Mesothelial cell of epicardium (in vitro differentiated cells): ENCODE measurements at places on chromosomes 5 and 9.

- no peak for DNase-seq
These were observed 286.4 kb downstream of the NTRK2 start for GRCh38 chr9:84955971-84956370.

DNA sequence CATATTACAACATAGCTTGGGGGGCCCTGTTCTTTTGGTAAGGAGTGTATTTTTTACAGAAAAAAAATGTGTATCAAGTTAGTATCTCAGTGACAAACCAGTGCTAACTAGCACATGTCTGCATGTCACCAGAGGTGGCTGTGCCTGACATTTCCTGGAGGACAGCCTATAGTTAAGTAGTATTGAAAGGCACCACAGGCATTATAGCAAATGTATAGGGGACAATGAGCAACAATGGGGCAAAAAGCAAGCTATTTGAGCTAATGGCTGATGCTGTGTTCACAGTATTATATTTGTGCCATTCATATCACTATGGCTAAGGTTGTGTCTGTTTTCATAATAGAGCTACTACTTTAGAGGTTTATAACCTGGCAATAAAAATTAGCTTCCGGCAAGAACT is 1644.0 kb downstream of the MAT2B start:
- DNase-seq: no peak

DNA sequence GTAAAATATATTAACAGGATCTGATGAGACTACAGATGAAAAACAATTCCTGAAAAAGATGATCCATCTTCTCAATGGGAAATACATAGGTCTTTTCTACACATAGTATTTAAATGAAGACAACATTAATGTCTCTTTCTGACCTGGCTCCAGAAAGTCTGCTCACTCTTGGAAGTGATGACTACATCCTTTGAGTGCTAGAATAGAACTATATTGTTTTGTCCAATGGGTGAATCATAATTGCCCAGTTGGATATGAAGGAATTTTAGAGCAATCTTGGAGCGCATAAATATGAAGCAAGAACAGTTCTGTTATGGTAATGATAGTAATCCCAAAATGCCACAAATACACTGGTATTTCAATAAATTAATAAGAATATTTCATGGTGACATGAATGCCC is 322.1 kb downstream of the DEPDC1B start:
- DNase-seq: no peak

DNA sequence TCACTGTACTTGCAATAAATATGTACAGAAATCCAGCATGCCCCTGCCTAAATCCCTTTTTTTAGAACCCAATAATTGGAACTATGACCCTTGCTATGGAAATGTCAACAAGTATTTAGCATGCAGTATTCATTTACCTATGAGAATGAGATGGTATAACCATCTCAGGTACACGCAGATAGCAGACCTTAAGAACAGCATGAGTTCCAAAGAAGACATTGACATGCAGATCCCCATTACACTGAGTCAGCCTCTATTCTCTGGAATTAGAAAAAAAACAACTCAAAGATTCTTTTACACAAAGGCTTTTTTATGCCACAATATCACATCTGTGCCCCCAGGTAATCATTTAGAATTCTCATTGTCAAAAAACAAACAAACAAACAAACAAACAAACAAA is 325.6 kb upstream of the TLE4 start:
- no peak for DNase-seq

GRCh38 chr5:132773601-132774355 is 3.3 kb downstream of the SEPTIN8 start:
- no peak for DNase-seq

DNA sequence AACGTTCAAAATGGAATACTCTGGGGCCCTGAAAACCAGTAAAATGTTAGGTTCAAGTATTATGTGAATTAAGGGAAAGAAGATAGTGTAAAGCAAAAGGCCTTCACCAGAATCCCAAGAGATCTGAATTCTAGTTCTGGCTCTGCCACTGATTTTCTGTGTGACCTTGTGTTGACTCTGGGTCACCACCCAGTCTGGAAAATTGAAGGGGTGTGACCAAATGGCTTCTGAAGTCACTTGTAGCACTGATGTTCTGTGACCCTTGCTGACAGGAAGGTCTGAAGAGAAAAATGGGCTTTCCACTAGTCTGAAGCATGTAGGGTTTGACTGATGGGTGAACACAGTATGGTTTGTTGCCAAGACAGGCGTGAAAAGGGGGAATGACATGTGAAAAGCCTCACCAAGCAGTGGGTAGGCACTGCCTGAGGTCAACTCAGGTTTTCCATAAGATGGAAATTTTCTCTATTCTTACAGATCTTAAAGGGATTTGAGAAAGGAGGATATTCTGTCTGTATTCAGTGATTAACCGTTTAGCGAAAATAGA is 33.1 kb downstream of the ANP32B start:
- DNase-seq: no peak

GRCh38 chr5:127186657-127187056 is 103.9 kb upstream of the MEGF10 start:
- no peak for DNase-seq

GRCh38 chr5:96207420-96207819 is 225.6 kb downstream of the PCSK1 start:
- no peak for DNase-seq
